ENCODE measurements at places on chromosomes 7 and 10. TPM values are rescaled to one million over a fixed set of nuclear protein-coding genes. Genes with fewer than 3 reads are reported as not detected.

The MMRN2 gene
- total RNA-seq: 6.3 TPM

The SHTN1 gene
- 9.5 TPM for total RNA-seq

The GPR37 gene
- 3.3 TPM for total RNA-seq

The ACTR3C gene
- total RNA-seq: not detected

The DNAH11 gene
- 5.0 TPM for total RNA-seq

The CAV1 gene
- total RNA-seq: 101 TPM

The PON3 gene
- not detected for total RNA-seq

The ADCYAP1R1 gene
- not detected for total RNA-seq

The CHPF2 gene
- total RNA-seq: 40.2 TPM

The GPR26 gene
- total RNA-seq: not detected

The NEUROD6 gene
- total RNA-seq: not detected

The DKK1 gene
- 35.2 TPM for total RNA-seq

The CHCHD2 gene
- 554 TPM for total RNA-seq

The AHR gene
- total RNA-seq: 96.8 TPM

The ANKRD30A gene
- 7.1 TPM for total RNA-seq

The HECW1 gene
- 2.5 TPM for total RNA-seq

The IKZF1 gene
- total RNA-seq: not detected

The ACBD5 gene
- 17.2 TPM for total RNA-seq

Data from A375 (cell line).